ENCODE measurements at places on chromosomes 4 and X. TPM values are rescaled to one million over a fixed set of nuclear protein-coding genes. Genes with fewer than 3 reads are reported as not detected.

Gene RASL11B
- polyA plus RNA-seq, result 40.5 TPM

Gene PTCHD1
- 0.37 TPM for polyA plus RNA-seq

Gene TCP11X2
- polyA plus RNA-seq, result 2.4 TPM

Gene TMPRSS11F
- 0.12 TPM for polyA plus RNA-seq

Gene CTAG1A
- not detected for polyA plus RNA-seq
